ENCODE measurements at places on chromosomes 1 and 21.

DNA sequence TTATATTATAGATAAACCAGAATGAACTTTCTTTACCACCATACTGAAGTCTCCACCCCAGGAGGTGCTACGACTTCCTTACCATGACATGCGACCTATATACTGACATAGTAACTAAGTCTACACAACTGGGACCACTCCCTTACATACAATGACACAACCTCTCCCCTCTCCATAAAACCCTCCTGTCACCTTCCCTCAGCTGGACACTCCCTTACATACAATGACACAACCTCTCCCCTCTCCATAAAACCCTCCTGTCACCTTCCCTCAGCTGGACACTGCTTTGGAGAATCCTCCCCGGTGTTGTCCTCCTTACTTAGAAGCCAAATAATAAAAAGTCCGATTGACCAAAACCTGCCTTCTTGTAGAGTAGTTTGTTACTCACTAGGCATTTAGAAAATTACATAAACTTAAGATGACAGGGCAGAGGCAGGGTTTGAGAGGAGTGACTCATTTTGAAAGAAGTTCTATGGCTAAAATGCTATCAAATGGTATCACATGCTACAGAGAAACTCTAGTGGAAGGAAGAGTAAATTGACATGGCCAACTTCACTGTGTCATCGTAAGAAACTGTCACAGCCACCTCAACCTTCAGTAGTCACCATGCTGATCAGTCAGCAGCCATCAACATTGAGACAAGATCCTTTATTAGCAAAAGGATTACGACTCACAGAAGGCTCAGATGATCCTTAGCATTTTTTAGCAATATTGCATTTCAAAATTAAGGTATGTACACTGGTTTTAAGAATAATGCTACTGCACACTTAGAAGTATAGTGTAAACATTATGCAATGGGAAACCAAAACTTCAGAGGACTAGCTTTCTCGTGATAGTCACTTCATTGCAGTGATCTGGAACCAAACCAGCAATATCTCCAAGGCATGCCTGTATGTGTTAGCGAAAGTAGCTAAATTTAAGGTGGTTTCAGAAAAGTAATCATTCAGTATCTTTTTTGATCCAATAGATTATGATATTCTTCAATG lies 56.4 kb downstream of the AHCTF1 start:
- DNase-seq = peak; percentile 40

DNA sequence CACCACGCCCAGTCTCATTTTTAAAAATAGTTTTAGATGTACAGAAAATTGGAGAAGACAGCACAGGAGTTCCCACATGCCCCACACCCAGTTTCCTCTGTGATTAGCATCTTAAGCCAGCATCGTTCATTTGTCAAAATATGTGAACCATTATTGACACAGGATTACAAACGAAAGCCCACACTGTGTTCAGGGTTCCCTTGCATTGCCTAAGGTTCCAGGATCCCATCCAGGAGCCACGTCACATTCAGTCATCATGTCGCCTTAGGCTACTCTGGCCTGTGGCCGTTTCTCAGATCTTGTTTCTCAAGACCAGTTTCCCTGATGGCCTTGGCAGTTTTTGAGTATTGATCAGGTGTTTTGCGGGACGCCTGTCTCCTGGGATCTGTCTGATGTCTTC lies 34.7 kb upstream of the TNFRSF1B start:
- peak; percentile 87 for DNase-seq

DNA sequence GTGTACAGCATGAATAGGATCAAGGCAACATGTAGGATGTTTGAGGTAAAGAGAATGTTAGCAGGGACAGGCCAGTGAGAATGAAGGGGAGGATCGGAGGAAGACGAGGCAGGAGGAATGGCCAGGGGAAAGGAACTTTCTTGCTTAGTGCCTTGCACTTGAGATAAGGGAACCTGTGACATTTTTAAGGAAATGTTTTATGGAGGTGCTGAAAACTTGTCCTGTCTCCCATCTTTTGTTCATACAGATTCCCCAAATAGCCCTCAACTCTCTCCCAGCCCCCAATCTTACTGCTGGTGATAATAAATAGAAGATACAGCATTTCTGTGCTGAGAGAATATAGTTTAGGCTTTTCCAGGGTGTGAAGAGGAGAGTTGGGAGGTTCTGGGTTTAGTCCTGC lies 13.6 kb downstream of the ATP8B2 start:
- no peak for DNase-seq

GRCh38 chr1:53391296-53391695 lies 63.4 kb upstream of the LRP8 start:
- no peak for DNase-seq

DNA sequence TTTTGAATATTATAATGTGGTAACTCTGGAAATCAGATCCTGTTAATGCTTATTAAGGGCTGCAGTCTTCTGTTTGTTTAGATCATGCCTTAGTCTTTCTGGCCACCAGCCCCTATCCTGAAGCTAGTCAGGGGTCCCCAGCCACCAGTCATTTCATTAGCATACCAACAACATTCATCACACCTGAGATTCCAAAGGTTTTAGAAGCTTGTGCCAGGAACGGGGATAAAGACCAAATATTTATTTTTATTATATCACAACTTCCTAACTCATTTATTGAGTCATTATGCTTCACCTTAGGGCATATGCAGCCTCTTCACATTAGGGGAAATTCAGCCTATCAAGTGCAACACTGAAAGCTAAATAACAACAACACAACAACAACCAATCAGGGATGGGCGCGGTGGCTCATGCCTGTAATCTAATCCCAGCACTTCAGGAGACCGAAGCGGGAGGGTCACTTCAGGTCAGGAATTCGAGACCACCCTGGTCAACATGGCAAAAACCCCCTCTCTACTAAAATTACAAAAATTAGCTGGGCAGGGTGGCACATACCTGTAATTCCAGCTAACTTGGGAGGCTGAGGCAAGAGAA lies 2.9 kb upstream of the PSEN2 start:
- DNase-seq = no peak

GRCh38 chr1:24990779-24991641 lies 60.9 kb upstream of the RUNX3 start:
- no peak for DNase-seq

DNA sequence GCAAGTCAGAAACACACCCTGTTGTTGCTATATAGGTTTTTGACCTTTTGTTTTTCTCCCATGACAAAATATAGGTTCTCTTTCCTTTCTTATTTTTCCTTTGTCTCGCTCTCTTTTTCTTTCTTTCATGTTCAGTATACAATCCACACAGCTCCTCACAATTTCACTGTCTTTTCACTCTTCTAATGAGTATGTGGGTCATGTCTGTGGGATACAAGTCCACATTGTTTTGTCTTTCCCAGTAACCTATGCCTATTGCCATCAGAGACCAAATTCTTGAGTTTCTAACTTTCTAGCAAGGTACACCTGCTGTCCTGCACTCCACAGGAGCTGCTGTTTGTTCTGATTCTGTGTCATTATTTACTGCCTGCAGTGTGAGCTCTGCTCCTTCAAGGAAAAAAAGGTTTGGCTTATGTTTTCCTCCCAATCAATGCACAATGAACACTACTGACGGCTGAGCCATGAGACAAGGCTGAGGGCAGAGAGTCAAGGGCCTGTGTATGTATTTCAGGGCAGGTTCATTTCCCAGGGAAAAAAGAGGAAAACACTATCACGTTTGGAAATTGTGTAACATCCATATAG lies 453.8 kb downstream of the NEGR1 start:
- DNase-seq = no peak

- DNase-seq = peak; percentile 2
These were observed 150.2 kb downstream of the PRDM16 start for GRCh38 chr1:3219005-3219790.

DNA sequence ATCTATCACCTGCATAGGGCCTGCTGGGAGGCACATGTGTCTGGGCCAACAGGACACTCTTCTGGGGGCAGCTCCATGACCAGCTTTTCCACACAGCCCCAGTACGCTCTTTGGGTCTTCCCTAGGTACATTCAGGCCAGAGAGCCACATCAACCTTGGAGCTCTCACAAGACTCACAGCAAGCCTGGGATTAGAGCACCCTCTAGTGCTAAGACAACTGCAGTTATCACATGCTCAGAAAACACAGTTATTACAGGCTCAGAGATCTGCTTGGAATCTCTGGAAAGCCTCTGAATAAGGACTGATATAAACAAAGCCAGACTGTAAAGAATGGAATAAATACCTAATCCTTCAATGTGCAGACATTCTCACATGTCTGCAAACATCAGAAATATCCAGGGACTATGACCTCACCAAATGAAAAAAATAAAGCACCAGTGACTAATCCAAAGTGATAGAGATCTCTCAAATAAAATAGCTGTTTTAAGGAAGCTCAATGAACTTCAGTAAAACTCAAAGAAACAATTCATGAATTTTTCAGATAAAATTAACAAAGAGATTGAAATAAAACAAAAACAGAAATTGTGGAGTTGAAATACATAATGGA lies 563.9 kb upstream of the NR5A2 start:
- peak; percentile 47 for DNase-seq

DNA sequence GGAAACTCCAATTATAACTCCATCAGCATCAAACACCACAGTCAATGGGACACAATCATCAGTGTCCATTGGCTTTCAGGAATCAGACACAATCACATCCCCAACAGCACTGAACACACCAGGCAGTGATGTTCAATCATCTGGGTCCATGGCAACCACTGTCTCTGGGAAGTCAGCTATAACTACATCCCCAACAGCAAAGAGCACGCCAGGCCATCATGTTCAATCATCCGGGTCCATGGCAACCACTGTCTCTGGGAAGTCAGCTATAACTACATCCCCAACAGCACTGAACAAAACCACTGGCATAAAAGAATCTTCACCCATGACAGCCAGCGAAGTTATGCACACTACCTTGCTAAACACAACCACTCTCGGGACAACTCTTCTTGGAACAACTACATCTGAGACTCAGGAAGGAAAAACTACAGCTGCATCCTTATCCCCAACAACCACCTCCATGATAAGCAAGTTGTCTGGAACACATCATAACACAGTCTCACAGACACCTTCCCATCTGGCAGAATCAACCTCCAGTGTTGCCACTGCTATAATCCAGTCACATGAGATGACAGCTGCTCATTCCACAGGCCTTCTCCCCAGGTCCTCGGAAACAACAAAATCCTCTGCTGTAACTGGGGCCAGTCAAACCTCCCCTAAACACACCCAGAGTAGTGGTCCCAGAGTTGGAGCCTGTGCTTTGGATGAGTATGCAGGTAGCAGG lies 19.9 kb downstream of the CATSPER4 start:
- no peak for DNase-seq
